Effector memory CD8-positive, alpha-beta T cell (primary cell): ENCODE measurements at places on chromosomes 5 and 9.

- no peak for DNase-seq
Measured at GRCh38 chr9:79583952-79584654, 12.3 kb downstream of the TLE4 start.

DNA sequence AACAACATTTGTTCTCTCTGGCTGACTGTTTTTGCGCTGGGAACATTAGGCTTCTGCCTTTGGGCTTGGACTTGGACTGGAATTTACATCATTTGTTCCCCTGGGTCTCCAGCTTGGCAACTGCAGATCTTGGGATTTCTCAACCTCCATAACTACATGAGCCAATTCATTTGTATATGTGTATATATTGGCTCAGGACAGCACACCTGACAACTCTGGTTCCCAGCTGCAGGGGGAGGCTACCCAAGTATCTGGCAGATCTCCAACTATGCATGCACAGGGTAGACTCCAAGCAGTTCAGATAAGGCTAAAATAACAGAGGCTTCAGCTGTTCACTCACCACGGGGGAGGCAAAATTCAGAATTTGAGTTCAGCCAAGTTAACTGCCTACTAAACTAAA is 31.6 kb upstream of the F2RL1 start:
- DNase-seq = no peak

DNA sequence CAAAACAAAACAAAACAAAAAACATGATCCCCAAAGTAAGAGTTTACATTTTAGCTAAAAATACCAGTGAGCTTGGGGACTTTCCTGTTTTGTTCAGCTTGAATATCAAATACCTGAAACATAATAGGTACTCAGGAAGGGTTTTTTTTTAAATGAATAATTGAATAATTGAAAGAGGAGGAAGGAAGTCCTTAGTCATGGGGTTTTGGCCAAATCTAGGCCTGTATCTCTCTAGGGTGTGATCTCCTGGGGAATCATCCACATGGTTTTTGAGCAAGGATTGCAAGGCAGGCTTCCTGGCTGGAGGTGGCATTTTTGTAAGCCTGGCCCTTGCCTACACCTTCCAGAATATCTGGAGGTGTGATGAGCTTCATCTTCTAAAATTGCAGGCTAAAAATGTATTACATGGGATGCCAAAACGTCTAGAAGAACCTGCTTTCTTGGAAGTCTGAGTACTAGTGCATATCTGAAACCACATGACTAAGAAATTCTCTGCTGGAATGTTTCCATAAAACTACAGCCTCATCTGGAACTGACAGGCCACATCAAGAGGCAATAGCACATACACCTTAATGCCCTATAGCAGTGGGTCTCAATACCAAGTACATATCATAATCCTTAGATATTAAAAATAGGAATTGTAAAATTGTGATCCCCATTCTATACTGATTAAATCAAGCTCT is 10.4 kb downstream of the C9 start:
- no peak for DNase-seq

DNA sequence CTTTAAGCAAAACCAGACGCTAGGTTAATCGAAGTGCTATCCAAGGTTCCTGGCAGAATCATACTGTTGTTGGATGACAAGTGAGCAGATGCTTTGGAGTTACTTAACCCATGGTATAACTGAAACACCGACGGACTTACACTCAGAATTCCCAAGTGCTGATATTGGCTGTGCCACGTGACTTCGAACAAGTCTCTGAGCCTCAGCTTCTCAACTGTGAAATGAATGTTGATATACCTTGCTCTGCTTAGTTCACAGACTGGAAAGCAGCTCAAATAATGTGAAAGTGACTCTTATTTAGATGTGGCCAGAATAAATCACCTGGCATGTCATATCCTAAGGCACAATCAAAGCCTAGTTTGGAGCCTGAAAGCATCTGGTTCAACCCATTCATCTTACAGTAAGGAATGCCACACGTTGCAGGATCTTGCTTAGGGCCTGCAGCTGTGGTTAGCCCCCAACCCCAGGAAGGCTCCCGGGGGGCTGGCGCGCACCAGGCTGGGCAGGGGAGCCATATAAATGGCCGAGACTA is 759 bp downstream of the GEMIN5 start:
- DNase-seq = no peak

- DNase-seq = no peak
Measured at GRCh38 chr5:22892441-22892840, 39.3 kb upstream of the CDH12 start.
